ENCODE measurements at places on chromosomes 7 and 10.

DNA sequence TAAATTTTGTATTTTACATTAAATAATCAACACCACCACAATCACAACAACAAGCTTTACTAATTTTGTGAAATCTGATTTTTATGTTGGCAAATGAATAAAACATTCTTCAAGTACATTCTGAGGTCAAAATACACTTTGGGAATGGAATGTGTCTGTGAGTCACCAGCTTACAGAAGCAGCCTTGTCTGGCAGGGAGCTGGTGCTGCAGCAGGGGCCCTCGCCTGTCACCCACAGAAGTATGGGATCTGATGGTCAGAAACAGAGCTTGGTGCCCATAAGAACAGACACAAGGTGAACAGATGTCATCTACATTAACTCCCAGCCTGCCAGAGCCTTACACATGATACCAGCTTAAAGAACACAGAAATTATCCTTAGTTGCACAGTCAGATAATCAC is 496.9 kb downstream of the CCSER2 start:
- DNase-seq: peak; percentile 0

GRCh38 chr7:2403718-2404648 is 572 bp downstream of the CHST12 start:
- DNase-seq: no peak

DNA sequence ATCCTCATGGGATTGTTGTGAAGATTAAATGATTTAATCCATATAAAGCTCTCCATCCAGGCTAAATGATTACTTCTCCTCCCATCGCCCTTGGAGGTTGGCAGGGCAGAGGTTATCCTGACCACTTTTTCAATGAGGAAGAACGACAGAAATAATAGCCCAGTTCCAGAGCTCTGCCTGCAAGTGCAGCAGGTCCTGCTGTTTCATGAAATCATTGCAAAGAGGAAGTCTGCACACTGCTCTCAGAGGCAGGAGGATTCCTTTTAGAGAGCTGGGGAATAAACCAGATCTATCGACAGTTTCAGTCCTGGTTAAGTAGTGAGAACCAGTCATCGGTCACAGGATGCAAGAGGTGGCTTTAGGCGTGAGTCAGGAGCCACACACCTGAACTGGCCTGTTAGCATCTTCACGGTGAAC is 25.0 kb upstream of the CDH23 start:
- no peak for DNase-seq

DNA sequence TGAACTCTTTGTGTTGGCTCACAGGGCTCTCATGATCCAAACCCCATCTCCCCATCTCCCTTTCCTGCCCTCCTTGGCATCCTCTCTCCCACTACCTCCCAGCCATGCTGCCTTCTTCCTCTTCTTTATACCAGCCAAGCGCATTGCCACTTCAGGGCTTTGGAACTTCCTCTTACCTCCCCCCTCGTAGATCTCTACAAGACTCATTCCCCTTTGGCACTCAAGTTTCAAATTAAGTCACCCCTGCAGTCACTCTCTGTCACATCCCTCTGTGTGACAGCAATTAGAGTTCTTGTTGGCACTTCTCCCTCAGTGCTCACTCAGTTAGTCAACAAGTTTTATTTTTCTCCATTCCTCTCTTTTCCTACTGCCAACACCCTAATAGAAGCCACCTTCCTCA is 20.8 kb upstream of the NRP1 start:
- DNase-seq: no peak

- no peak for DNase-seq
Observed at GRCh38 chr10:78415111-78415510, 381.4 kb downstream of the RPS24 start.

- no peak for DNase-seq
Observed at GRCh38 chr7:45086331-45087065, 2.3 kb downstream of the NACAD start.

DNA sequence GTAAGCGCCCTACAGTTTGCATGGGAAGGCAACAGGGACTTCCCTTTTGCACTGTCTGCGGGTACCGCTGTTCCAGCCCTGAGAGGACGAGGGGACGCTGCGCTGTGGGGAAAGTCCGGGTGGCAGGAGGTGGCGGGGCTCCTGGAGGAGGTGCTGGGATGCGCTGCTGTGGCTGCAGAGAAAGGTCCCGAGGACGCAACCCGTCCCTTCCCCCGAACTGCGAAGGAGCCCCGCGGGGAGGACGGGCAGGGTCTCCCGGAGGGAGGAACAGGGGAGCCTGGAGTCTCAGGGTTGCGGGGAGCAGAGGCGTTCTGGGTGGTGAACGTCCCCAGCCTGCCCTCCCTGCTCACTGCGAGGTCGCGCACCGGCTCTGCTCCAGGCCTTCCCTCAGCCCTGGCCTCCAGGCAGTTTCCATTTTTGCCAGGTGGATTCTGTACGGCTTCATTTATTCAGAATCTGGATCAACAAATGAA is 91.6 kb downstream of the CXCL12 start:
- no peak for DNase-seq

- no peak for DNase-seq
Observed at GRCh38 chr7:108313086-108313485, 143.2 kb downstream of the NRCAM start.

- no peak for DNase-seq
Observed at GRCh38 chr7:142790555-142790954, 19.8 kb downstream of the PRSS2 start.

DNA sequence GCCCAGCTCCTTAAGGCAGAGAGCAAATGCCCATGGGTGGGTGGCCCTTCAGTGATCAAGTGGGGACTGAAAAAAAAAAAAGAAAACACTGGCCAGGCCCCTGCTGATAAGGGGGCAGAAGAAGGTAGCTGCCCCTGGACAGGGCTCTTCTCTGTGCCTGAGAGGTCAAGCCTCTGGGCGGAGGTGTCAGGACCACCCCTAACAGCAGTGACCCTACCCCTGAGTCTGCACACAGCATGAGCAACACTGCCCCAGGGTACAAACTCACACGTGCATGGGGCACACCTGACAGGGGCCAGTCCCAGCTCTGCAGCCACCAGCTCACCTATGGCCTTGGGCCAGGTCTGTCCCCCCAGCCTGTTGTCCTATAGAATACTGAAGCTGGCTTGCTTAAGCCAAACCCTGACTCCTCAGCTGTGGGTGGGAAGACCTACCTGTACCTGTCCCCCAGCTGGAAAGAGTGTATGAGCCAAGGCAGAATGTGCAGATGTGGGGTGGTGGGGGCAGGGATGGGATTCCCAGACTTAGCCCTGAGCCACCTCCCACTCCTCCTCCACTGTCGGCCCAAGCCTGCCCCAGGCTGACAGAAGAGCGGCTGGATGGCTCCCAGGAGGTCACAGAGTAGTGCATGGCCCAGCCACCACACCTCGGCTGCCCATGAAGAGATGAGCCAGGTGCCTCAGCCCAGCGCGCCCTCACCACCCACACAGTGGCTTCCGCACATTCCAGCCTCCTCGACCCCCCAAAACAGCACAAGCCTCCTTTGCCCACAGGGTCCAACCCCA is 23.7 kb downstream of the KCNH2 start:
- DNase-seq: no peak

GRCh38 chr10:82288461-82288881 is 413.5 kb downstream of the NRG3 start:
- no peak for DNase-seq

- no peak for DNase-seq
Observed at GRCh38 chr10:51743146-51743545, 43.8 kb upstream of the CSTF2T start.

GRCh38 chr10:129809841-129810240 is 154.2 kb downstream of the EBF3 start:
- DNase-seq: no peak

DNA sequence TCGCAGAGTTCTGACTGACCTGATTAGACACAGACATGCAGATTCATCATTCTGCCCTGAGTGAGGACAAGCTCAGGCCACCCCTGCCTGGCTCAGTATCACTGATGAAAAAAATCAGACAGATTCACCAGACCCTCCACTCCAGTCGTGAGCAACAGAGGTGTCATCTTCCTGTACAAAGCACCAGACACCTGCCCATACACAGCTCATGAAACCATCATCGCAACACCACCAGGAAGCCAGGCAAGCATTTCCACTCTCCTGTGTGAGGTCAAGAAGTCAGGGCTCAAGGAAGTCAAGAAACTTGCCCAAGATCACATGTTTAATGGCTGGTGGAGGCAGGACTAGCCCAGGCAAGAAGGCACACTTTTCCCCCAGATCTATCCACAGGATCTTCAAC is 163.0 kb downstream of the CALN1 start:
- no peak for DNase-seq

- DNase-seq: no peak
Observed at GRCh38 chr7:146138926-146139325, 22.3 kb downstream of the CNTNAP2 start.

DNA sequence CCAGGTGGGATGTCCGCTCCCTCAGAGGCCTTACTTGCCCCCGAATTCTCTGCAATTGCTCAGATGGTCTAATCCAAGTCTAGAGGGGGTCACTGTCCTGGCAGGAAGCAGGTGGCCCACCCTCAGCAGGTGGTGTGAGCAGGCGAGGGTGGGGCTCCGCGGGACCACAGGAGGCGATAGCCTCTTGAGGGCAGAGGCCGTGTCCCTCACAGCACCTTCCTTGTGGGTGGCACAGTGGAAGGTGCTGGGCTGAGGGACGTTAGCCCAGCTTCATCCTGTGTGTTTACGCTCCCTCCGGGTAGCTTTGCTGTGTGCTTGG is 38.3 kb upstream of the INPP5A start:
- DNase-seq: no peak

DNA sequence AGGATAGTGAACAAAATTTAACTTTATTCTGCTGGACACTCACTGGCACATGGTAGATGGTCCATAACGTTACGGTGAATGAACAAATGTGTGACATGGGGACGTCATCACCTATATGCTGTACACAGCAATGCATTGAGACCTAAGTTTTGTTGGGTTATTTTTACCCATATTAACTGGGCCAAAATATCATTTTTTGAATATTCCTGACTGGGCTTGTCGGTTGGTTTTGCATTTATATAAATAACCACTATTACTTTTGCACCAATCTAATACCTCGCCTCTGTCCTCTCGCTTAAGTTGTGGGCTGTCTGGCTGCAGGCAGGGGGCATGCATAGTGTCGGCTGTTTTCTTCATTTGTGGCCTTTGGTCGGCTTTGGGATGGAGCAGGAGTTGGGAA is 161.7 kb downstream of the USP6NL start:
- DNase-seq: no peak

- DNase-seq: no peak
Observed at GRCh38 chr10:44991571-44991970, 9.2 kb upstream of the ZNF22 start.

DNA sequence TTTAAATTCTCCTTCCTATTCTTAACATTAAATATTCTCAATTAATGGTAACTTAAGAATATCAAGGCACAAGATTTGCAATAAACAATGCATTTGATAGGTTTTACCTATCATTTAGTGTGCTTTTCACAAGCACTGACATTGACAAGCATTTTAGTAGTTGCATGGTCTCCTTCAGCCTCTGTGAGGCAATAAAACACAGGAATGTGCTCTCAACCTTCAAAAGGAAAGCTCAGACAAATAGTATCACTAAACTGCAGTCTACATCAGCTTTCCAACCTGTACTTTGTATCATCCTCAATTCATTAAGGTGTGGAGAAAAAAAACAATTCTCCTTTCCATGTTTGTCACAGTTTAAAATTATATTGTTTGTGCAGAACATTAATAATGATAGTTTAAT is 51.1 kb upstream of the TSPAN13 start:
- DNase-seq: no peak

DNA sequence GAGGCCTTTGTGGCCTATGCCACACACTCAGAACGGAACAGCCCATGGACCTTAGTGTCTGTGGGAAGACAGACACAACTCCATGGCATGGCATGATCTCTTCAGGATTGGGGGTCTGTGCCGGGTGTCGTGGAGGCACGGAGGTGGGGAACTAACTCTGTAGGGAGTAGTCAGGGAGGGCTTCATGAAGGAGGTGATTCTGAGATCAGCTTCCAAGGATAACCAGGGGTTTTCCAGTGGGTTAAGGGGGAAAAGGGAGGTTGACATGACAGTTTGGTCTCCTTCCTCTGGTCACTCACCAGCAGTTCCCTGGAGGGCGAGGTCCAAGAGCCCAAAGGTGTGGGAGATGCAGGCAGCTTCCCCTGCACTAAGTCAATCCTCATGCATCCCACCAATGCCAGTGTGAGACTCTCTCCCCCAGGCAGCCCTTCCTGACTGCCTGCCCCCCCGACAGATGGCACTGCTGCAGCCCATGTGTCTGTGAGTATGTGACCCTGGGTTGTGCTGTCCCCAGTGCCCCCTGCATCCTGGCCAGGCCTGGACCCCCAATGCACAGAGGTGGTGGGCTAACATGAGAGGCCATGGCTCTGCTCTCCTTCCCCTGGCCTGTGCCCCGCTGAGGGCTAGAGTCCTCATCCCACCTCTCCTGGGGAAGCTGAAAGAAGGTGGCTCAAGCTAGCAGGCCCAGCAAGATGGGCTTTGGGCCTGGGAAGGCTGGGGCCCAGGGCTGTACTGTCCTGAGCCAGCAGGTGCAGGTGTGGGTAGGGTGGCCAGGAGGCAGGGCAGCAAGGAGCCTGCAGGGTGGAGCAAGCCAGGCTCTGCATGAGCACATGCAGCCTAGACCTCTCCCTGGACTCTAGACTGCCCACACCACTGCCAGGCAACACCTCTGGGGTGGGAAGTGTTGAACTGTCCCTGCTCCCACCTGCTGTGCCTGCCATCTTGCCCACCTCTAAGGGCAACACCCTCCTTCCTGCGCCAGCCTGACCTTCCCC is 39.7 kb downstream of the RASGEF1A start:
- no peak for DNase-seq

- no peak for DNase-seq
Observed at GRCh38 chr10:3236644-3237404, 64.2 kb upstream of the PITRM1 start.

DNA sequence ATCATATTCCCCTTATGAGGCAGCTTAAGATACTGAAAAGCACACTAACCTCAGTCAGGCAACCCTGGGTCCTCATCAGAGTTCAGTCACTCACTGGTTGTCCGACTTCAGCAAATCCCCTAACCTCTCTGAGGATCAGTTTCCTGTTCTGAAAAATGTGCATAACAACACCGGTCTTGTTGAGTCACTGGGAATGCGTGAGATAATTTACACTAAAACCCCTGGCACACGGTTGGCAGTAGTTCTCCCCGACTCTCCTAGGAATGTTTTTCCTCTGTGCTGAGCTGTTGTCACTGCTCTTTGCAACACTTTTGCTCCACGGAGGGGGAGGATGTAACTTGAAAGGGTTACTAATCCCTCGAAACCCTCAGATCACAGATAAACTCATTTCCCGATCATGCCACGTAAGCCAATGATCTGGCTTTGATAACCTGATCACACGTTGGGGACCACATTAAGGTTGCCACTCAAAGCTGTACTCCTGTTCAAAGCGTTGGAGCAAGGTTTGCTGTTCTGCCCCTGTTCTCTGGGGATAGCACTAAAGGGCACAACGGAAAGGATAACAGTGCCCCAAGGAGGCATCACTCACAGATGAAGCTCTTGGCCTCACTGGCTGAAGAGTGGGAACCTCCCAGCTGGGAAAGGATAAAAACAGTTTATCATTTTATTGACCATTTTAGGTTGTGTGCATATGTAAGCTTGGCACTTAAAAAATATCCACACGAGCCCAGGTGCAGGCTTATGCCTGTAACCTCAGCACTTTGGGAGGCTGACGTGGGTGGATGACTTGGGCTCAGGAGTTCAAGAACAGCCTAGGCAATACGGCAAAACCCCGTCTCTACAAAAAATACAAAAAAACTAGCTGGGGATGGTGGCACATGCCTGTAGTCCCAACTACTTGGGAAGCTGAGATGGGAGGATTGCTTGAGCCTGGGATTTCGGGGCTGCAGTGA is 5.0 kb upstream of the RBM17 start:
- no peak for DNase-seq

All from fibroblast of the conjunctiva (primary cell).